Caco-2 (cell line): ENCODE measurements at places on chromosomes 1 and 21.

DNA sequence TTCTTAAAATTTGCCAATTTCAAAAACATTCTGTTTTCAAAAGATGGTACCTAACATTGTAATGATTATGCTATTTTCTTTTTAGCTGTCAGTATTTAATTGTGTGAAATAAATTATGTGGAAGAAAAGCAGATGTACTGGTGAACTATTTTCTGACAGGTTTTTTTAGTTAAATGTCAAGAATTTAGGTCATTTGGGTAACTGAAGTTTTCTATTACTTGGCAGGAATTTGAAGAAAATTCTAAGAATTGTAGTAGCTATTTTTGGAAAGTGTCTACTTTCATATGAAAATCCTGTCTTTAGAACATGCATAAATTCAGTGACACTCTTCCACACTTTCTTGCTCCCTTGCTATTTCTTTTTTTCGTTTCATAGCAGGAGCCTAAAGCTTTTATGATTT, 28.5 kb upstream of the PTPRC start:
- DNase-seq = no peak

GRCh38 chr1:171611306-171611705, 10.7 kb upstream of the MYOCOS start:
- DNase-seq = no peak

DNA sequence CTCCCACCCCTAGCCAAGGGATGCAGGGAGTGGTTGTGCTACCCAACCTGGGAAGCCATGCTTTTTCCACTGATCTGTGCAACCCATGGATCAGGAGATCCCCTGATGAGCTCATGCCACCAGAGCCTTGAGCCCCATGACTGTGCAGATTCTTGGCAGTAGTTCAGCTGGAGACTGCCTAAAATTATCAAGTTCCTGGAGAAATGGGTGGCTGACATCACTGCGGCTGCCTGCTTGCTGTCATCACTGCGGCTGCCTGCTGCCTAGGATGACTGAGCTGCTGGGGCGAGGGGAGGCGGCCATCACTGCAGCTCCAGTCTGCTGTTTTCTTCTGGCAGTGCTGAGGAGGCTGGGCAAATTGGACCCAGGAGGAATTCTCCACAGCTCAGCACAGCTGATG, 159.2 kb downstream of the AGBL4 start:
- no peak for DNase-seq

- DNase-seq = no peak
Measured at GRCh38 chr1:30132602-30133286, 590.6 kb downstream of the MATN1 start.

DNA sequence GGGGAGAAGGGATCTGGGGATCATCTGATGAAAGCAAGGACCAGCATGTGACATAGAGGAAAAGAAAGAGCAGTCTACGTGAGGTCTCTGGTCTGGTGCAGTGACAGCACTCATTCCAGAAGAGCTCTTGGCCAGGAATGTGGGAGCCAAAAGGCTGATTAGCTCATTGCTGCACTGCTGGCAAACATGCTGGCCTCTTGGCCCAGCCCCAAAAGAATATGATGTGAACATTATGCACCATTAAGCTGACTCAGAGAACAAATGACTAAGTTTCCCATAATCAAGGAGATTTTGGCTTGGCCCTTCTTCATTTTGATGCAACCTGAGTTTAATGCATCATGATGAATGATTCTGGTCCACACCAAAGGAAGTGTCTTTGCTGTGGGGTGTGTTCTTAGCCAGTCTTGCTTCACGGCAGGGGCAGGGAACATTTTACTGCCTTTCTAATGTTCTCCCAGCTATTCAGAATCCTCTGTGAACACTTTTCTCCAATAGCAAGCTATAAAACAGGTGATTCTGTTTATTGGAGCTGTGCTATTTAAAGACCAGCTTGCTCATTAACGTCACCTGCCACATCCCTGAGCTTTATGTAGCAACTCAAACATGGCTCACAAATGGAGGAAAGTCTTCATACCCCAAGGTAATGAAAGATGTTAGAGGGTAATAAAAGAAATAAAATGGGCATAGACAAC, 55.1 kb downstream of the PCBP3 start:
- no peak for DNase-seq
